ENCODE measurements at places on chromosomes 5 and 9. TPM values are rescaled to one million over a fixed set of nuclear protein-coding genes. Genes with fewer than 3 reads are reported as not detected.

DNA sequence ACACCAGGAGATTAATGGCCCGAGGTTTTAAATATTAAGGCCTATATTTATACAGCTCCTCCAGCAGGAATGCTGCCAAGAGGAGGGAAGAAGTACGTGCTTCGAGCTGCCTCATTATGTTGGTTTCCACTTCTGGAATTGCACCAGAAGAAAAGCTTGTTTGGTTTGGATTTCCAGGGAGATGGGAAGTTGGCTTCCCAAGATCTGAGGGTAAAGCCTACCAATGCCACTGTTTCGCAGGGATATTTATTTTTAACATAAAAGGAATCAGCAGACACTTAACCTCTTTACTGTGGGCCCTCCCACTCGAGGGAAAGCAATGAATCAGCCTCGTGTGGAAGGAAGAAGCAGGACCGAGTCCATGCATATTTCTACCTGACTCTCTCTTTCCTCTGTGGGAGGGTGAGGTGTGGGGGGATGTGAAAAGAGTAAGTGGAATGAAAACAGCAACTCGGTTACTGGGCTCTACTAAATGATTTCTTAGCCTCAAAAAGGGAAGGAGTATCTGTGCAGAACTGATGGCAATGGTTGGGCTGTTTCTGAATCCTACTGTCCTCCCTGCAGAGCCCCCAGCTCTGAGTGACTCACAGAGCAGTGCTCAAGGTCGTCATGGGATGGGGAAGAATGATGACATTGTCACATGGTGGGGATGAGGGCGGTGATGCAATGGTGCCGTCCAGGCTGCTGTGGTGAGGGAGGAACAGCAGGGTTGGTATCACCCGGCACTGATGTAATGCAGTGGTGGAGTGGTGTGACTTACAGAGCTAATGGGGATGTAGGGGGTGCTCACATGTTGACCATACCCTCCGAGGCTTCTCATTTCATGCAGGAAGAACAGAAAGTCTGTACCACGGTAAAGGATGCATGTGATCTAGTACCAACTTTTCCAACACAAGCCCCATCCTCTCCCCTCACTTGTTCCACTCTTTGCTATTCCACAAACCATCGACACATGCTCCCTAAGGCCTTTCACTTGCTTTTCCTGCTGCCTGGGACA lies 215.0 kb upstream of the PANK3 start:
- DNase-seq, result peak; percentile 4

DNA sequence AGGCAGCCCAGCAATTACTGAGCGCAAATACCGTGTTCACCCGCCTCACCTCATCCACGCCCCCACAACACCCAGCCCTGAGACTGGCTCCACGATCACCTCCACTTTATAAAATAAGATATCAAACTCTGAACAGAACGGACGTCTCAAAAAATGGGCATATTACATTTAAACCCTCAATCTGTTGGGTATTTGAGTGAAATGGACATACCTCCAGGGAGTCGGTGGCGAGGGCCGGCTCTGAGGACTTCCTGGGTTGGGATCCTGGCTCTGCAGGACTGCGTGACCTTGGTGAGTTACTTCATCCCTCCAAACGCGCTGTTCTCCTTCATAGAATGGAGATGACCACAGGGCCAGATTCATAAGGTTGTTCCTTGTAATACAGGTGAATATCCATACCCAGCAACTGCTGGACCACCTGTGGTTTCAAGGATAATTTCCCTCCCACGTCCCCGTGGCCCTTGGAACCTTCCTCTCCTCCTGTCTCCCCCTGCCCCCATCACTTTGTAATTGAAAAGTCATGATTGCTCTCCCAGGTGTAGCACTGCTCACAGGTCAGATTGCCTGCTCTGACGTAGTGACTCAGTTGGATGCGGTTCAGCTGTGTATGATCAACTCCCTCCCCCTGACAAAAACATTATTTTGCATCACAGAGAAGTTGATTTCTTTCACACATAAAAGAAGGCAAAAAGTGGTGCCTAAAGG lies 135.6 kb downstream of the KCNIP1 start:
- DNase-seq, result no peak

- DNase-seq, result no peak
Measured at GRCh38 chr5:96763026-96763425, 44.7 kb downstream of the ERAP1 start.

The GLDC gene
- 1.2 TPM for polyA plus RNA-seq
